ENCODE measurements at places on chromosomes 5 and 9. TPM values are rescaled to one million over a fixed set of nuclear protein-coding genes. Genes with fewer than 3 reads are reported as not detected.

The SPINK7 gene
- total RNA-seq: not detected

- H3K27ac ChIP-seq: no peak overlapping the region
- no peaks in the 10 kb centered on the region for H3K4me1 ChIP-seq
- H3K36me3 ChIP-seq: no peaks in the 10 kb centered on the region
Measured at GRCh38 chr5:57833489-57833888, 350.9 kb upstream of the ACTBL2 start.

DNA sequence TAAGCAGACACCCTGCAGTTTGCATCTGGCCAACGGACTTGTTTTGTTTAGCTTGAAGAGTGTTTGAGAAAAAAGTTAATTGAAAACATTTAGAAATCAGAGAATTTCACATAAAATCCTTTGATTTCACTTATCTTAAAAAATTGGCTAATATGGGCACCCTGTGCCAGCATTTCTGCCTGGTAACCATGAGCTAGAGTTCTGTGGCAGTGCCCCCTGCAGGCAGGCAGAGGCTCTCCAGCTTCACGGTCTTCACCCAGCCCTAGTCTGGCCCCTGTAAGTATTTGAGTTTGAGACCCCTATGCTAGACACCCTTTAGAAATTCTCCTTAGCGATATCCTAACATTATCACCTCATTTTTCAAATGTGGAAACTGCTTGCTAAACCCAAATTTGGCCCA is 18.8 kb upstream of the FANCC start:
- H3K4me3 ChIP-seq: no peak overlapping the region
- H3K36me3 ChIP-seq: no peaks in the 10 kb centered on the region
- no peak for DNase-seq
- H3K27me3 ChIP-seq: no peaks in the 10 kb centered on the region

DNA sequence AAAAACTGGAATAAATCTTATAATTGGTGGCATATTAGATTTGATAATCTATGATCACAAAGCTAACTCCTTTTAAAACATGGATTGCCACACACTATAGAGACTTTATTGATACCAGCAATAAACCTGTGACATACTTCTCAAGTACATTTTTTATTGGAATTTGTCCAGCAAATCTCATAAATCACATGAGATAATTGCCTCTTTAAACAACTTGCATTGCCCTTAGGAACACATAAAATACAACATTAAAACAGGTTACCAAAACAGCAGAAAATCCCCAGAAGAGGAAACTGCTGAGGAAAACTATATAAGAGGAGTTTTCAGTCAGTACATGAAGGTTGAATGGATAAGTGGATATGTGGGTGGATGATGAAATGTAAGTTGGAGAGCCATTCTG is 124.6 kb downstream of the SNCAIP start:
- H3K27ac ChIP-seq: no peak overlapping the region
- no peak for DNase-seq
- no peaks in the 10 kb centered on the region for H3K27me3 ChIP-seq
- H3K36me3 ChIP-seq: no peaks in the 10 kb centered on the region

DNA sequence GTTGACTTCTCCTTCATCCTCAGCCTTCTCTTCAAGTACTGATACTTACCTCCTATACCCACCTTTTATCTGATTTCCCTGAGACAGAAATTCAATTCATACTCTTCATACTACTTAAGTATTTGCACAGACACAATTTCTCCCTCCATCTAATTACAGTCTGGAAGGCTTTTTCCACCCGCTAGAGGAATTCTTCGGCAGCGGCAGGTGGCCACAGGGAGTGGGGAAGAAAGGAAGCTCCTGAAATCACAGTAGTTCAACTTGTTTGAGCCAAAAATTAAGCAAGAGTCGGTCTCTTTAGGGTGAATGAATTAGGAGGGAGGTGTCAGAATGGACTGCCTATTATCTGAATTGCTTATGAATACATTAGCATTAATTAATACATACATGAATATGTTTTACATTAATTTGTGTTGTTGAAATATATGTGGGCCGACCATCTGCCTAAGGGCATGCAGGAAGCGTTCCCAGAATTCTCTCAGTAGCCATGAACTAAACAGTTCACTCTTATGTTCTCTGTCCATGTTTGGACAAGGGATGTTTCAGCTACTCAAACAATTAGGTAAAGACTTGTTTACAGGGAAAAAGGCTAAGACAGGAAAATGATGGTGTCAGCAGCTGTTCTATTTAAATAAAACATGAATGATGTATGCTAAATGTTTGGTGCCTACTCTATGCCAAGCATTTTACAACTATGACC is 101.4 kb upstream of the SMARCA2 start:
- peaks cover 6% of the 10 kb centered on the region for H3K27me3 ChIP-seq
- no peaks in the 10 kb centered on the region for H3K4me1 ChIP-seq
- DNase-seq: no peak
- no peak overlapping the region for H3K27ac ChIP-seq
- H3K4me3 ChIP-seq: no peak overlapping the region
- H3K36me3 ChIP-seq: no peaks in the 10 kb centered on the region

The SLIT3 gene
- 39.0 TPM for total RNA-seq

The ADAMTSL1 gene
- total RNA-seq: 27.1 TPM

- no peak for DNase-seq
- H3K27me3 ChIP-seq: no peaks in the 10 kb centered on the region
- no peaks in the 10 kb centered on the region for H3K36me3 ChIP-seq
- H3K27ac ChIP-seq: no peak overlapping the region
- H3K4me3 ChIP-seq: no peak overlapping the region
- H3K4me1 ChIP-seq: no peaks in the 10 kb centered on the region
Measured at GRCh38 chr5:15338546-15338945, 161.4 kb upstream of the FBXL7 start.

- no peaks in the 10 kb centered on the region for H3K4me1 ChIP-seq
- no peaks in the 10 kb centered on the region for H3K36me3 ChIP-seq
- DNase-seq: no peak
- H3K27me3 ChIP-seq: no peaks in the 10 kb centered on the region
Measured at GRCh38 chr5:119187776-119188529, 117.1 kb downstream of the DMXL1 start.

DNA sequence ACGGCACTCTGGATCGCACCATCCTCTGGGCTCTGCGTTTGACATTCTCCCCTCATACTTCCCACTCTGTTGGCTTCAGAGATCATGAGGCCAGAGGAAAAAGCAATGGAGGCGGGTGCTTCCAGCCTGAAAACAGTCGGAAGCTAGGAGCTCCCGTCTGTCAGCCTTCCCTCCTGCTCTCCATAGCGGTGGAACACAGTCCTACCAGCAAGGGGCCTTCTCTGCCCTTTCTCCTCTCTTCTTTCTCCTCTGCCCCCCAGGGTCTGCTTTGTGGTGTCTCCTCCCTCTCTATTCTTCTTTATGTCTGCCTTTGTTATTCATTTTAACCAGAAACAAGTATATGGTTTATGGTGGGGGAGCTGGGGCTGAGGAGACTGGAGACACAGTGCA is 152.5 kb upstream of the NFIB start:
- no peaks in the 10 kb centered on the region for H3K36me3 ChIP-seq
- H3K27ac ChIP-seq: no peak overlapping the region
- DNase-seq: no peak
- H3K27me3 ChIP-seq: no peaks in the 10 kb centered on the region

GRCh38 chr9:1995084-1995483 is 20.1 kb upstream of the SMARCA2 start:
- H3K4me1 ChIP-seq: no peaks in the 10 kb centered on the region
- H3K27ac ChIP-seq: no peak overlapping the region
- no peaks in the 10 kb centered on the region for H3K27me3 ChIP-seq
- no peak overlapping the region for H3K4me3 ChIP-seq
- H3K36me3 ChIP-seq: no peaks in the 10 kb centered on the region

- no peak overlapping the region for H3K4me3 ChIP-seq
- no peaks in the 10 kb centered on the region for H3K4me1 ChIP-seq
- DNase-seq: no peak
- H3K36me3 ChIP-seq: no peaks in the 10 kb centered on the region
Measured at GRCh38 chr9:103601287-103601686, 492.8 kb upstream of the SMC2 start.

The UBTD2 gene
- total RNA-seq: 22.2 TPM

DNA sequence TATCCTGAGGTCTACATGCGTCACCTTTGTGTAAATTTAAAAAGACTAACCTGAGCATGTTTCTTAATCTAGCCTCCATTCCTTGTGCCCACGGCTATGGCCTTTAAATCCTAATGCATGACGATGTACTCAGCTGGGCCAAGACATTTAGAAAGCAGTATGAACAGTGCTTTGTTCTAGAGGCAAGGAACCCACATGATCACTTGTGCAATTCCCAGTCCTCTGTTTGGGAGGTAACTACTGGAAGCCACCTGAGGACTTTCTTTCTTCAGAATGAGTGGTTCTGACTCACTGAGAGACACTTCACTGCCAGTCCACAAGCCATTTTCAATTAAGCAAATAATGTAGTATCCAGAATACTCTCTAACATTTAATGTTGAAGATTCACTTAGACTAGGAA is 181.3 kb downstream of the RAB3C start:
- no peaks in the 10 kb centered on the region for H3K36me3 ChIP-seq
- H3K4me3 ChIP-seq: no peak overlapping the region
- DNase-seq: no peak
- no peak overlapping the region for H3K27ac ChIP-seq
- no peaks in the 10 kb centered on the region for H3K27me3 ChIP-seq

The ARID3C gene
- total RNA-seq: 0.66 TPM

The LHX6 gene
- 8.0 TPM for total RNA-seq

- H3K27ac ChIP-seq: no peak overlapping the region
- H3K36me3 ChIP-seq: peaks cover 11% of the 10 kb centered on the region
- no peaks in the 10 kb centered on the region for H3K27me3 ChIP-seq
- no peak overlapping the region for H3K4me3 ChIP-seq
- no peak for DNase-seq
Measured at GRCh38 chr5:72352616-72353015, 32.4 kb downstream of the PTCD2 start.

- H3K36me3 ChIP-seq: no peaks in the 10 kb centered on the region
- no peak overlapping the region for H3K4me3 ChIP-seq
- no peaks in the 10 kb centered on the region for H3K4me1 ChIP-seq
- H3K27me3 ChIP-seq: no peaks in the 10 kb centered on the region
Measured at GRCh38 chr5:143782588-143783386, 29.2 kb upstream of the HMHB1 start.

GRCh38 chr5:13316176-13316575 is 628.3 kb downstream of the DNAH5 start:
- H3K4me3 ChIP-seq: no peak overlapping the region
- no peaks in the 10 kb centered on the region for H3K27me3 ChIP-seq
- no peaks in the 10 kb centered on the region for H3K36me3 ChIP-seq

The CDX1 gene
- total RNA-seq: not detected

GRCh38 chr5:93924628-93925027 is 183.2 kb upstream of the POU5F2 start:
- H3K27me3 ChIP-seq: no peaks in the 10 kb centered on the region
- H3K4me1 ChIP-seq: no peaks in the 10 kb centered on the region
- no peak overlapping the region for H3K27ac ChIP-seq
- H3K36me3 ChIP-seq: no peaks in the 10 kb centered on the region

GRCh38 chr9:22383718-22384117 is 62.9 kb upstream of the DMRTA1 start:
- no peaks in the 10 kb centered on the region for H3K36me3 ChIP-seq
- H3K4me1 ChIP-seq: no peaks in the 10 kb centered on the region
- H3K27ac ChIP-seq: no peak overlapping the region
- no peak for DNase-seq
- no peaks in the 10 kb centered on the region for H3K27me3 ChIP-seq

DNA sequence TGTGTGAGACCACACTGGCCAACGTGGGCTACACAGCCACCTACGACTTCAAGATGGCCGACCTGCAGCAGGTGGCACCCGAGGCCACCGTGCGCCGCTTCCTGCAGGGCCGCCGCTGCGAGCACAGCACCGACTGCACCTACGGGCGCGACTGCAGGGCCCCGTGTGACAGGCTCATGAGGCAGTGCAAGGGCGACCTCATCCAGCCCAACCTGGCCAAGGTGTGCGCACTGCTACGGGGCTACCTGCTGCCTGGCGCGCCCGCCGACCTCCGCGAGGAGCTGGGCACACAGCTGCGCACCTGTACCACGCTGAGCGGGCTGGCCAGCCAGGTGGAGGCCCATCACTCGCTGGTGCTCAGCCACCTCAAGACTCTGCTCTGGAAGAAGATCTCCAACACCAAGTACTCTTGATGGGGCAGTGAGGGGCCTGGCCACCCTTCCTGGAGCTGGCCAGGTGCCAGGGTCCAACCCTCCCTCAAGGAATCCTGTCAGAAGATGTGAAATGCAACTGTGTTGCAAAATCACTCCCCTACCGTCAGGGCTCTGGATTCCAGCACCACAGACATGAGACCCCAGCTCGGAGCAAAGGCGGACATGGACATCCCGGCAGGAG is 11.1 kb downstream of the DIPK1B start:
- H3K27me3 ChIP-seq: no peaks in the 10 kb centered on the region
- no peak for DNase-seq
- H3K36me3 ChIP-seq: no peaks in the 10 kb centered on the region
- no peak overlapping the region for H3K4me3 ChIP-seq
- no peak overlapping the region for H3K27ac ChIP-seq

GRCh38 chr5:100634937-100635534 is 99.9 kb downstream of the FAM174A start:
- H3K36me3 ChIP-seq: no peaks in the 10 kb centered on the region
- H3K4me3 ChIP-seq: no peak overlapping the region
- H3K27me3 ChIP-seq: no peaks in the 10 kb centered on the region
- no peak overlapping the region for H3K27ac ChIP-seq

The SMIM33 gene
- not detected for total RNA-seq

The FCN1 gene
- total RNA-seq: under 0.01 TPM

The TAF11L10 gene
- total RNA-seq: not detected

GRCh38 chr5:154899151-154899816 is 38.7 kb downstream of the GEMIN5 start:
- no peaks in the 10 kb centered on the region for H3K27me3 ChIP-seq
- H3K36me3 ChIP-seq: peaks cover 17% of the 10 kb centered on the region
- H3K4me1 ChIP-seq: peaks cover 9% of the 10 kb centered on the region
- peak; percentile 49 for DNase-seq
- H3K27ac ChIP-seq: peak overlapping the region; percentile 89
- no peak overlapping the region for H3K4me3 ChIP-seq

The IFNA21 gene
- not detected for total RNA-seq

GRCh38 chr5:131198625-131199024 is 27.9 kb downstream of the LYRM7 start:
- no peak for DNase-seq
- no peak overlapping the region for H3K4me3 ChIP-seq
- H3K27ac ChIP-seq: no peak overlapping the region
- no peaks in the 10 kb centered on the region for H3K27me3 ChIP-seq
- no peaks in the 10 kb centered on the region for H3K4me1 ChIP-seq

The PLAC8L1 gene
- total RNA-seq: not detected

- H3K27me3 ChIP-seq: no peaks in the 10 kb centered on the region
- no peak for DNase-seq
- H3K4me3 ChIP-seq: no peak overlapping the region
- H3K4me1 ChIP-seq: no peaks in the 10 kb centered on the region
- H3K36me3 ChIP-seq: no peaks in the 10 kb centered on the region
Measured at GRCh38 chr9:37745970-37746369, 7.6 kb upstream of the TRMT10B start.
